Mesenchymal stem cell (in vitro differentiated cells and primary cell): ENCODE measurements at places on chromosomes 3 and 15.

DNA sequence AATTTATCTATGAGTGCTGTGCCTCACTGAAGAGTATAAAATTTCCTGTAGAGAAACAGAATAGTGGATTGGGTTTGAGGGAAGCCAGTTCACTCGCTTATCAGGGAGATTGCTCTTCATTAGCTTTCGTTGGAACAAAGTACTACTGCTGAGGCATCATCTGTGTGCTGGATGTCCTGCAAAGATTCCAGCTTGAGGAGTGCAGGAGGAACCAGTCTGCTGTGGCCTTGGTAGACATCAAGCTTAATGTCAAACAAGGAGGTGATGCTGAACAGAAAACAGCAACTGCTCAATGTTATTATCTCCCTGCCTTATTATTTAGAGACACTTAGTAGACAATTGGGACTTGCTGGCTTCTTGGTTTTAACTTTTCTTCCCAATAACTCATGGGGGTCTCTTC lies 297.5 kb upstream of the DPH6 start:
- peaks cover 5% of the 10 kb centered on the region for H3K27me3 ChIP-seq
- no peaks in the 10 kb centered on the region for H3K36me3 ChIP-seq
- H3K4me3 ChIP-seq = no peak overlapping the region

DNA sequence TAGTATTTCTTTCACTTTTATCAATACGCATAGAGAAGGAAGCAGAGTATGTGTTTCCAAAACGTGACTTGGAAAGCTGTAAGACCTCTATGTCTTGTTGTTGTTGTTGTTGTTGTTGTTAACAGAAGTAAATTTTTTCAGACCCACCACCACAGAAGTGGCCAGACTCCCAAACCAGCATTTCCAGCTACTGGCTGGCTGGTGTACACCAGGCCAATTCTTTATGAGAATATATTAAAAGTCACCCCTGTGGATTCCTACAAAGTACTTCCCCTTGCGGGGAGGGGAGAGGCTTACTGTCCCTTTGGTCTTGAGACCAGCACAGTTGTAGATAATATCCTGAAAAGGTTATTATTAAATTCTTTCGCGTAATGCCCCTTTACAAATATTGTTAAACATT lies 1.6 kb upstream of the FOXP1 start:
- H3K36me3 ChIP-seq = no peaks in the 10 kb centered on the region
- peak overlapping the region; percentile 81 for H3K4me3 ChIP-seq
- no peaks in the 10 kb centered on the region for H3K27me3 ChIP-seq

DNA sequence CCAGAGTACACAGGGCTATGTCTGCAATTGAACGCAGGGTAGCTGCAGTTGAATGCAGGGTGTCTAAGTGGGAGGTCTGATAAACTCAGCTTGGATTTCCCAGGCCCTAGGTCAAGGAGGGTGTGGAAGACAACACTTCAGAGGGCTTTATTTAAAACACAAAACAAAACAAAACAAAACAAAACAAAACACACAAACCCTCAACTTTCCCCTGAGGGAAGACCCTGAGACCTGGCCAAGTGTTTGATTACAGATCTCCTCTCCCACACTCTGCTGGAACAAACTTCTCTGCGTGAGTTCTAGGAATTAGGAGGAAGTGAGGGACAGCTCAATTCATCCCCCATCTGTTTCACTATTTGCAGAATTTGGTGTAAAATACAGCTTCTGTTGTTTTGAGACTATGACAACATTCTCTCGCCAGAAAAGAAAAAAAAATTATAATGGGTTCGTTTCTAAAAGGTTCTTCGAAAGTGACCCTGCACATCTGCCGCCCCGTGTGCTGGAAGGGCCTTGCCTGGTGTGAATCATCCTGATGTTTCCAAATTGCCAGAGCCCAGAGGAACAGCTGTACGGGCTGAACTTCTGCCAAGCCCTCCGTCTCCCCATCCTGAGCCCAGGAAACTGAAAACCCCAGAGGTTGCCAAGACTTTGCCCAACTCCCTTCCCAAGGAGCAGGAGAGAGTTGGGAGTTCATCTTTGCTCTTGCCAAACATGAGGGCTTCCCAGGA lies 73.3 kb upstream of the RAD18 start:
- no peak overlapping the region for H3K27ac ChIP-seq
- DNase-seq = no peak
- H3K4me1 ChIP-seq = no peaks in the 10 kb centered on the region
- H3K27me3 ChIP-seq = peaks cover 72% of the 10 kb centered on the region
- no peak overlapping the region for H3K4me3 ChIP-seq

DNA sequence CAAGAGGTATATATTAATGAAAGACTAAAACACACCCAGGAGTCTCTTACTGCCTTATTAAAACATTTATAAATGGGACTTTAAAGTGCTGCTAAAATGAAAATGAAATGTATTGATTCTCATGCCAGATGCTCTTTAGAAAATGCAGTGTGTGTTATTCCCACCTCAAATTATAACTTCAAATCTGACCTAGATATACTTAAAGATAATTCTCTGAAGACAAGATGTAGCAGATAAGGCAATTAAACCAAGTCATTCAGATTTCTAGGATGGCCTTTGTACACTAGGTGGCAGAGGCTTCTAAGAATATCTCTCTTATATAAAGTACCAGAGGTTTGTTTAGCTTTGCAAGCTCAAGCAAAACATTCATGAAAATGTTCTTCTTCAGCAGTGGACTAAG lies 26.9 kb upstream of the GOLGA8B start:
- peaks cover 32% of the 10 kb centered on the region for H3K27me3 ChIP-seq
- H3K36me3 ChIP-seq = no peaks in the 10 kb centered on the region
- peak; percentile 28 for DNase-seq
- H3K4me3 ChIP-seq = no peak overlapping the region
- no peak overlapping the region for H3K27ac ChIP-seq

DNA sequence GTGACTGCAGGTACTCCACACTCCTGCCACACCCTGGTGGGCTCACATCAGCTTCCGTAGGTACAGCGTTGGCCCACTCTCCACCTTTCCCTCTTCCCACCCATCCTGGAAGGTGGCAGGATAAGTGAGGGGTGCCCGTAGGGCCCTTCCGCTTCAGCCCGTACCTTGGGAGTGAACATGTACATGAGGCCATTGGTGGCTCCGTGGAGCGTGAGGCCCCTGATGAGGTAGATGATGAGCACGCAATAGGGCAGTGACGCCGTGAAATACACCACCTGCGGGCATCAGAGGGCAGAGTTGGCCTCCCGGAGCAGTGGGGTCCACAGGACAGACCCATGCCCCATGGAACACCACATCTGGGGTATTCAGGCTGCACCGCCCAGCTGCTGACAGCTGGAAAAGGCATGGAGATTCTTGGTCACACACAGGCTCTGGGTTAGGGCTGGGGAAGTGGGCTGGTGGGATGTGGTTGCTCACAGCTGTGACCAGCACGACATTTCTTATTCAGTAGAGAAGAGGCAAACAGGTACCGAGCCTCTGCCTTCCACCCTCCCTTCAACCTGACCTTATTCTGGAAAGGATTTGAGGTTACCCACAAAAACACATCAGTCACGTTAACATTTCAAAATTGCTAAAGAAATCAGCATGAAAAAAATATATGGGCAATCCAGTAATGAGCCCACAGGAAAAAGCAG lies 23.8 kb downstream of the SLC6A20 start:
- DNase-seq = no peak
- H3K36me3 ChIP-seq = no peaks in the 10 kb centered on the region
- no peak overlapping the region for H3K27ac ChIP-seq

- H3K27me3 ChIP-seq = peaks cover 17% of the 10 kb centered on the region
- H3K36me3 ChIP-seq = no peaks in the 10 kb centered on the region
- peaks cover 2% of the 10 kb centered on the region for H3K4me1 ChIP-seq
- no peak for DNase-seq
These were observed 53.1 kb downstream of the CACNA2D2 start for GRCh38 chr3:50450209-50450921.

DNA sequence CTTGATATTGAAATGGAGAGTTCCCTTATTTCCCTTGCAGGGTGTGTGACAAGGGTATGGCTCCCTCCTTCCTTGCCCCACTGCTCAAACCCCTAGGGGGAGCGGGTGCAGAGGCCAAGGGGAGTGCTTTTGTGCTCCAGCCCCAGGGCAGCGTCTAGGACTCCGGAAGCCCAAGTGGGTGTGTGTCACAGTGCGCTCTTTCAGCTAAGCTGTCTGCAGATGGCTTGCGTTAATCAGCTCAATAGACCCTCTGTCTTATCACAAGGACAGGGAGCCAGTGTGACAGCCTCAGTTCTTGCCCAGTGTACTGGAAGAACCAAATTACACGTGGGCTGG lies 523.6 kb upstream of the LMCD1 start:
- H3K27ac ChIP-seq = no peak overlapping the region
- DNase-seq = no peak
- H3K27me3 ChIP-seq = no peaks in the 10 kb centered on the region

GRCh38 chr15:26572602-26573350 lies 200.1 kb downstream of the GABRB3 start:
- H3K27ac ChIP-seq = no peak overlapping the region
- no peak overlapping the region for H3K4me3 ChIP-seq
- H3K36me3 ChIP-seq = no peaks in the 10 kb centered on the region

GRCh38 chr3:127899766-127900165 lies 15.3 kb upstream of the KBTBD12 start:
- no peak overlapping the region for H3K27ac ChIP-seq
- DNase-seq = no peak
- H3K36me3 ChIP-seq = no peaks in the 10 kb centered on the region
- H3K27me3 ChIP-seq = peaks cover 28% of the 10 kb centered on the region
- H3K4me1 ChIP-seq = peaks cover 3% of the 10 kb centered on the region
- no peak overlapping the region for H3K4me3 ChIP-seq

DNA sequence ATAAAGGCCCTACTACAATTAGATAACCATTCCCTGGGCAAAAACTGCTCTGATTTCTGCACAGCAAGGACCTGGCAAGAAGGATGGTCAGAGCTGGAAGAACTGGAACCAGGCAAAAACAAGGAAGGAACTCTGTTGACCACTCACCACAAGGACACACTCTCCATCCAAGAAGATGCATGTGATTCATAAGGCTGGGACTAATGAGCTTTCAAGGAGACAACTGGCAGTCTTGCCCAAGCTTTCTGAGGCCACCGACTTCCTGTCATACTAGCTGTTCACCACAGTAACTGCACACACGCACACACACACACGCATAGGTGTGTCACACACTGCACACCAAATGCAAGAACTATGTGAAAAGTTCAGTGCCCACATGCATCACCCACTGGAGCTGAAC lies 256.6 kb downstream of the OCA2 start:
- peaks cover 8% of the 10 kb centered on the region for H3K4me1 ChIP-seq
- no peaks in the 10 kb centered on the region for H3K27me3 ChIP-seq
- no peak for DNase-seq
- no peak overlapping the region for H3K4me3 ChIP-seq
- H3K36me3 ChIP-seq = no peaks in the 10 kb centered on the region

DNA sequence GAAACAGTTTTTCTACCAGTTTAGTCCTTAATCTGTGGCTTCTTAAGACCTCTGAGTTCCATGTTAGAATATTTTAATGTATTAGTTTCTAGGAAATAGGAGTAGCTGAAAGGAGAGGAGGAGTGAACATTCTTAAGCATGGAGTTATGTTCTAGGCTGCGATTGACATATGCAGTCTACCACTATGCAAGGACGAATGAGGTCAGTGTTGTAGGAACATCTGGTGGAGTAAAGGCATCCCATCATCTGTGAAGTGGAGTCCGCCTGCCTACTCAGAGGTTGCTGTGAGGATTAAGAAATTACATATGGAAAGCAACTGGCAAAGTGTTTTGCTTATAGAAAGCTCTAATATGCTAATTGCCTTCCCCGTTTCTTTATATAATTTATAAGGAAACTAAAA lies 45.1 kb downstream of the SNAPC5 start:
- no peaks in the 10 kb centered on the region for H3K27me3 ChIP-seq
- no peaks in the 10 kb centered on the region for H3K4me1 ChIP-seq
- H3K27ac ChIP-seq = no peak overlapping the region
- peaks cover 8% of the 10 kb centered on the region for H3K36me3 ChIP-seq

DNA sequence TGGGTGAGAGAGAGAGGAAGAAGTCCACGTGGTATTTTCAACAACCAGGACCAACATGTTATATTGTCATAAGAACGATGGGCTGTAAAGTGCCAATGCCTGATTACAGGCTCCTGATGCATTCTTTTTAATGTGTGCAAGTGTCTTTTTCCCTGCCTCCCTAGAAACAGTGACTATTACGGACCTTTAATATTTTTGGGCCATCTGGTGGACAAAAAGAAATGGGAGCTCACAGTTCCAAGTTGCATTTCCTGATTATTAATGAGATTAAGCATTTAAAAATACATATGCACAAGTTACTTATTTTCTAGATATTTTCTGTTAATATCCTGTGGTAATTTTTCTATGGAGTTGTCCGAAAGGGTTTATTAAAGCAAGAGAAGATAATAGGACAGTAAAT lies 530.2 kb downstream of the NR2F2 start:
- no peaks in the 10 kb centered on the region for H3K36me3 ChIP-seq
- no peak overlapping the region for H3K27ac ChIP-seq
- no peak overlapping the region for H3K4me3 ChIP-seq
- DNase-seq = no peak
- H3K4me1 ChIP-seq = no peaks in the 10 kb centered on the region
- no peaks in the 10 kb centered on the region for H3K27me3 ChIP-seq

- H3K27ac ChIP-seq = peak overlapping the region; percentile 57
- H3K36me3 ChIP-seq = no peaks in the 10 kb centered on the region
- DNase-seq = no peak
- no peaks in the 10 kb centered on the region for H3K27me3 ChIP-seq
These were observed 664 bp upstream of the PIK3CA start for GRCh38 chr3:179147514-179147872.

DNA sequence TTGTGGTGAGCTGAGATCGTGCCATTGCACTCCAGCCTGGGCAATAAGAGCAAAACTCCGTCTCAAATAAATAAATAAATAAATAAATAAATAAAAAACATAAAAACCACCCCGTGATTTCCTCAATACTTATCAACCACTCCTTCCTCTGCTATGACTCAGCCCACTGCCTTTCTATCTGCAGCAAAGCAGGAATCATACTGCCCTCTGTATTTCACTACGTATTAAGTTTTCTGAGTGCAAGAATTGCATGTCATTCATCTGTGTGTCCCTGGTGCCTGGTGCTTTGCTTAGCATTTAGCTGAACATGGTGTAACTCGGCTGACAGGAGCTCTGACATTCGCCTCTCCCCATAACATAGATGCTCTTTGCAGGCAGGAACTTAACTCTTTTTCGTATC lies 7.1 kb downstream of the LSG1 start:
- H3K36me3 ChIP-seq = peaks cover 20% of the 10 kb centered on the region
- H3K27me3 ChIP-seq = no peaks in the 10 kb centered on the region
- no peak overlapping the region for H3K27ac ChIP-seq
- H3K4me1 ChIP-seq = no peaks in the 10 kb centered on the region
- H3K4me3 ChIP-seq = no peak overlapping the region

DNA sequence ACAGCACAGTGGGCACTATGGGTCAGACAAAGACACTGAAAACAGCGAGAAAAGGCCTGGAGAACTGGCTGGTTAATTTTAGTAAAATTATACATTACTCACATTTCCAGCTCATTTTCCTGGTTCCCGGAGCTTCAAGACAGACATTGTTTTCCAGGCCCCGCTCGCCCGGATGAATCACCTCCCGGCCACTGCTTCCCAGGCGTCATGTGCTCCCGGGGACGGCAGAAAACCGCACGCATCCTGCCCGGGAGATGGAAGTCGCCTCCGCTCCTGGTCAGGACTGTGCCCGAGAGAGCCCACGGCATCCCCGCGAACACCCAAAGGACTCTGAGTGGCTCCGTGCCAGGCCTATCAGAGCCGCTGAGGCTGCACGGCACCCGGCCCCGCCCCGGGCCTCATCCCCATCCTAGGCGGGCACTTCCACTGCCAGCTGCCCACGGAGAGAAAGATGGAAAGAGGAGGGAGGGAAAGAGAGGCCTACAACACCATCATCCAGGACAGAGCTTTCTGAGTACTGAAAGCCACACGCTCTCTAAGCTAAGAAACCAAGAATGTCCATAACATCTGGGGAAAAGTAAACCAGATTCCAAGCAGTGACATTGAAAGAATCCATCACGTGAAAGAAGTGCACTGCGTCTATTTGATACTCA lies 75.1 kb downstream of the VGLL4 start:
- H3K27me3 ChIP-seq = no peaks in the 10 kb centered on the region
- peaks cover 43% of the 10 kb centered on the region for H3K4me1 ChIP-seq
- H3K4me3 ChIP-seq = peak overlapping the region; percentile 49
- peak overlapping the region; percentile 99 for H3K27ac ChIP-seq
- peak; percentile 97 for DNase-seq
- H3K36me3 ChIP-seq = peaks cover 48% of the 10 kb centered on the region
